Lung microvascular endothelial cell (primary cell): ENCODE measurements at places on chromosomes 12 and 14. TPM values are rescaled to one million over a fixed set of nuclear protein-coding genes. Genes with fewer than 3 reads are reported as not detected.

IL26 gene
- not detected in 2 replicates for total RNA-seq

GPRC5A gene
- 0.99 and 2.2 TPM in 2 replicates for total RNA-seq

SRGAP1 gene
- total RNA-seq = 1.3 and 2.2 TPM in 2 replicates

MSI1 gene
- total RNA-seq = not detected in 2 replicates

PAPLN gene
- total RNA-seq = 16.3 and 48.4 TPM in 2 replicates
